ENCODE measurements at places on chromosomes 5 and 9. TPM values are rescaled to one million over a fixed set of nuclear protein-coding genes. Genes with fewer than 3 reads are reported as not detected.

DNA sequence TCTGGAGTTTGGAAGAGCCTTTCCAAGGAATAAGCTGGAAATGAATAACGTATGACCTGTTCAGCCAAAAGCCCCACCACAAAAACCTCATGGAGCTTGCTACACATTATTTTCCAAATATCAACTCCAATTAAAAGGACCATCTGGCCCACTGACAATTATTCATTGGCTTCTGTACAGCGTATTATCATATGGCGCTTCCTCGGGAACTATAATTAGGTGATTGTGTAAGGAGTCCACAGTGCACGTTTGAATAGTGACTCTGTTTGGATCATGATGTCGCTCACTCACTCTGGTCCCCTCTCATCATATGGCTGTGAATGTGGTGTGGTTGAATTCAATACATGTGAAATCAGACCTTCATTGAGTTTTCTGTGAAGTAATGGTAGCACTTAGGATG, 52.1 kb downstream of the GDNF start:
- no peak for DNase-seq

DNA sequence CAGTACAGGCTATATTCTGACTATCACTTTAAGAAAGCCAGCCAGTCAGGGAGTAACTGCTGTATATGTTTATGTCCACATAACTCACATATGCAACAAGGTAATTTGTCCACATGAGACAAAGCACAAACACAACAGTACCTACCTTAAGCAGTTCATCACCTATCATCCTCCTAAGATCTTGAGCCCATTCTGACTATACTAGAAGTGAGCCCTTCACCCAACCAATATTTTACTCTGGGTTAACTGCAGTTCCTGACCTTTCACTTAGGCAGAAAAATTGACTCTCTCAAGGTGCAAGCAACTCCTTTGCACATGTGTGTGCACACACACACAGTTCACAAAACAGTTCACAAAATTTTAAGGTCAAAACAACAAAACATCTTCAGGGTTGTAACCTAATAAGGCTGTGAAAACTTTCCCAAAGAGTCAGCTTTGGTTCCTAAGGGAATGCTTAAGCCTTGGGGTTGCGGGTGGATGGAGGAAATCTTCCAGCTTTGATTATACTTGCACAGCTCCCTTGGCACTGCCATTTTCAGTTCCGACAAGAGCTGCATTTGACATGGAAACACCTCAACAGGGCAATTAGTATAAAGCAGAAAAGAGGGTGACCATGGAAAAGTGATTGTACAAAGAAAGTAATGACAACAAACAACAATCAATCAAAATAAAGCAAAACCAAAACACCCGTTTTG, 215.3 kb downstream of the NFIB start:
- DNase-seq, result no peak

DNA sequence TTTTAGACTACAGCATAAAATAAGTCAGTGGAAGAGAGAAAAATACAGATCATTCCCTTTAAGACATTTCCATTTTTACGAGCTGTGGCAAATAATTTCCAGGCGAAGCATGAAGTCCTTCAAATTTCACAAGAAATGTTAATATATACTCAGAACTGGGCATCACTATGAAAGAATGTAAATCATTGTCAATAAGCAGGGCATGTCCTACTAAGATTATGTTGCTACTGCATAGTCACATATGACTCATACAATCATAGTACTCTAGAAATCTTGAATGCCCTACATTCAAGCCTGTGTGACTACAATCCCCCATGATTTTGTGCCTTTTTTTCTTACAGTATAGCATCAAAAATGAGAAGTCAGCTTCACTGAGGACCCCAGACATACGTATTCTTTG, 485.2 kb upstream of the FTMT start:
- DNase-seq, result no peak

DNA sequence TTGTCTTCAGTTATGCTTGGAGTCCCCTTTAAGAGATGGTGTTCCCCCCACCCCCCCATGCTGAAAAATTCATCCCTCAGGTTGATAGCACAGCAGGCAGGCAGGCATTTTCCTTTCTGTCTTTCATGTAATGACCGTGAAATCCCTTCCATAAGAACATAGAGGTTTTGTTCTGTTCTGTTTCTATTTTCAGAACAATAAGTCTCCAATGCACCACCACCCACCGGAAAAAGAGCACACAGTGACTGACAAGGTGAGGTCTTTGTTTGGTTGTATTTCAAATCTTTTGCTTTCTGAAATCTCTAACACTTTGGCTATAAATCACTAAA, 52.4 kb downstream of the DMRT2 start:
- no peak for DNase-seq

- DNase-seq, result no peak
These were observed 294.7 kb upstream of the SLC30A5 start for GRCh38 chr5:68798877-68799843.

The PCDHA7 gene
- 1.1 TPM for total RNA-seq

The HDHD3 gene
- 39.2 TPM for total RNA-seq

The SGCD gene
- 2.8 TPM for total RNA-seq
